ENCODE measurements at places on chromosomes 16 and 17.

DNA sequence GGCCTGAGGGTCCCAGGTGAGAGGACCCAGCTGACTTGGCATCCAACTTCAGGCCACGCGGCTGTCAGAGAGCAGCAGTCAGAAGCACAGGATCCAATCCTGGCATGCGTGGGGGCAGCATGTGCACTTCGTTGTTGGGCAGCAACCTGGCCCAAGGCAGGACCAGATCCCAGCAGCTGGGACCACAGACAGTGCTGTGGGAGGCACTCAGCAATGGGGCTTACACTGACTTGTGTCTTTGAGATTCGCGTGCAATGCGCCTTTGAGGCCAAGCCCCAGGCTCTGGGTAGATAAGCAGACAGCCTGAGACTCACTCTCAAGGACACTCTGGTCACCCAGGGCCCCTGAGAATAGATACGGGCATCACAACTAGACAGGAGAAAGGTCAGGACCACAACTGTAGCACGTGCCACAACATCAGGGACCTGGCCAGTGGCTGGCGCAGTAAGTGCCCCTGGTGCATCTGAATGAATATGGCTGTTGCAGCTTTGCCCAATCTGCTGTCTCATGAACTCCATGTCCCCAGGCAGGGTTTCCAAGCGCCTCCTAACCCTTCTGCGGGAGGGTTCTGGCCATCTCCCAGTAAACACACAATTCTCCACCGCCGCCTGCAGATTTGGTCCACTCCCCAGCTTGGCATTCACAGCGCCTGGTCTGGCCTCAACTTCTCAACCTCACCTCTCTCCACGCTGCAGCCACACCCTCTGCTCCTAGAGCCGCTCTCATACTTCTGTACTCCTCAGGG is 3.2 kb downstream of the PAM16 start:
- DNase-seq: peak; percentile 51

GRCh38 chr16:67423611-67424260 is 7.2 kb upstream of the HSD11B2 start:
- no peak for DNase-seq

DNA sequence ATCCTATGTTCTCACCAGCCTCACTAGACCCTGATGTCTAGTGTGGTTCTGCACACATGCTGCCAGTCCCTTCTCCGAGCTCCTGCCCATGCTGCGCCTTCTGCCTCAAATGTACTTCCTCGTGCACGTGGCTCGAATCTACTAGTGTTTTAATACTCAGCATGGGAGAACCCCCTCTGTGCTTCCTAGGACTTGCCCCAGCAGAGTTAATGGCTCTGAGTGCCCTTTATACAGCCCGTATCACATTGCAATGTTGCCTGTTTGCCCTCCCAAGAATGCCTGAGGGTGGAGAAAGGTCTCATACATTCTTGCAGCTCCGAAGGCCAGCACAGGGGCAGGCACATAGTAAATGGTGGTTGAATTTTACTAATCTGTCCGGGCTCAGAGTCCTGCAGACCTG is 190.8 kb upstream of the NLRP1 start:
- DNase-seq: no peak

GRCh38 chr17:81029859-81030258 is 5.1 kb upstream of the BAIAP2 start:
- DNase-seq: no peak

DNA sequence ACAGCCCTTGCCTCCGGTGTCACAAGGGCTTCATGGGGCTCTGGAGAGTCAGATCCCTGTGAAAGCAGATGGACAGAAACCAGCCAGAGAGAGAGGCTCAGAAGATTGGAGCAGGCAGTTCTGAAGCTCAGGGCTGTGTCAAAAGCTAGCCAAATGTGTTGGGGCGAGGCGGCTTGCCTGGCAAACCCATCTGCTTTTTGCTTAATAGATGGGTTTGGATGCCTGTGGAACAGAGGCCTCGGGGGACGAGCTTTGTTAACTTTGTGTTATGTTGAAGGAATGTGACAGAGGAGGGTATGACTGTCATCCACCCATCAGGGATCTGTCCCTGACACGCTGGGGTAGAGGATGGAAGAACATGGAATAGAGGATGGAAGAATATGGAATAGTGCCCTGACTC is 21.0 kb upstream of the SLC12A3 start:
- DNase-seq: no peak

DNA sequence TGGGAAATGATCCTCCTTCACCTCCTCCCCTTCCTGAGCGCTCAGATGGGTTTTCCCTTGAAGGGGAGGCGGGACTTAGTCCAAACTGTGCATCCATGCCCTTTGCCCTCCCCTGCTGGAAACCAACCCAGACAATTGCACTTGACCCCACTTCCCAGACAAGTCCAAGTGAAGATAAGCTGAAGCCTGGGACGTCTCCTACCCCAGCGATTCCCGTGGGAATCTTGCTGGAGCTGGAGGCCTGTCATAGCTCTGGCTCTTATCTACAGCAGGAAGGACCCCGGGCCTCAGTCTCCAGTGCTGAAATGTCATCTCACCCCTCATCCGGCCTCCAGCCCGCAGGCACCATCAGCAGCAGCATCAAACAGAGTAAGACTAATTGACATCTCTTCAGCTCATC is 6.5 kb upstream of the NGFR start:
- no peak for DNase-seq

GRCh38 chr17:63519116-63519881 is 3.9 kb upstream of the KCNH6 start:
- no peak for DNase-seq

DNA sequence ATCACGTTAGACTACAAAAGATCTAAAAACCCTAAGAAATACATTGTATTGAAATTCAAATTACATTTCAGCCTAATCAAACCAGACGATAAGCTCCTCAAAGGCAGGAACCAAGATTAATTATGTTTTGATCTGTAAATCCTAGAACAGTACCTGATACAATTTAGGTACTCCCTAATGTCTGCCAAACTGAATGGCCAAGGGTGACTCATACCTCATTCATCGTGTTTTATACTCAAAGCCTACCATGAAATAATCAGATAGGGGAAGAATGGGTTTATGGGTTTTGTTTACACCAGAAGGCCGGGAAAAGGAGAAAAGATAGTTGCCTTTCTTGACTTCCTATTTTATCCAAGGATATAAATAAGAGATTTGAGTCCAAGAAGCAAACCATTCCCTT is 19.3 kb downstream of the MMD start:
- no peak for DNase-seq

GRCh38 chr16:27824786-27825185 is 238.7 kb downstream of the GSG1L start:
- no peak for DNase-seq

Measured in stomach (tissue), 19 donors.